HAP-1 (cell line): ENCODE measurements at places on chromosomes 3 and 15.
A peak's percentile ranks its signal among the peaks of the same experiment; 100 is the strongest.

DNA sequence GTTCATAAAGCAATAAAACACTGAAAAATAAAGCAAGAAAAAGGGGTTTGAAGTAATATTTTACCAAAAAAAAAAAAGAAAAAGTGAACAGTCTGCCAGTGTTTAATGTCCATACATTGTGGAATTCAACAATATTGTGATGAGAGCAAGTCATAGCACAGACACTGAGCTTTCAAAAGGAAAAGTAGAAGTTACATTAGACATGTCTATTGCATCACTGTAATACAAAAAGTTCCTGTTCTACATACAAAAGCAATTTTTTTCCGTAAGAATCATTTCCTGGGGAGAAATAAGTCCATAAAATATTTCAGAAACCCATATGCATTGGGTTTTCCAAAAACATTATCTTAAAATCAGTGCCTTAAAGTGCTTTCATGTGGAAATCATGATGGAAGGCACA, 11.8 kb upstream of the HDC start:
- no peak for DNase-seq

- no peak for DNase-seq
Observed at GRCh38 chr3:57411715-57412114, 119.2 kb upstream of the ASB14 start.

- no peak for DNase-seq
Observed at GRCh38 chr3:11199902-11200845, 45.9 kb downstream of the HRH1 start.

GRCh38 chr15:78768531-78769408, 42.5 kb downstream of the ADAMTS7 start:
- no peak for DNase-seq

DNA sequence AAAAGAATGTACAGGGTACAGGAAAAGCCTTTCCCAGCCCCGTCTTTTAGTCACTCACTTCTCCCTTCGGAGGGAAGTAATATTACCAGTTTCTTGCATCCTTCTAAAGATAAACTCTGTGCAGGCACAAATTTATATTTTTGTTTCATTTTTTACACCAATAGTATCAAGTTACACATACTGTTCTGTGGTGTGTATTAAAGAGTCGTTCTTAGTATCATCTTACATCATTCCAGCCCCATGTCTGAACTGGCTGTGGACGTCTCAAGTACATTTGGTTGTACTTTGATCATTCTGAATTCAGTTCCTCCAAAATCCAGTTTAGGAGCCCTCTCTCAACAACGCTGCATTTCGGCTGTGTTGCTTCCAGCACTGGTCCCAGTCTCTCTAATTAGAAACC, 68.7 kb downstream of the LMLN start:
- no peak for DNase-seq

DNA sequence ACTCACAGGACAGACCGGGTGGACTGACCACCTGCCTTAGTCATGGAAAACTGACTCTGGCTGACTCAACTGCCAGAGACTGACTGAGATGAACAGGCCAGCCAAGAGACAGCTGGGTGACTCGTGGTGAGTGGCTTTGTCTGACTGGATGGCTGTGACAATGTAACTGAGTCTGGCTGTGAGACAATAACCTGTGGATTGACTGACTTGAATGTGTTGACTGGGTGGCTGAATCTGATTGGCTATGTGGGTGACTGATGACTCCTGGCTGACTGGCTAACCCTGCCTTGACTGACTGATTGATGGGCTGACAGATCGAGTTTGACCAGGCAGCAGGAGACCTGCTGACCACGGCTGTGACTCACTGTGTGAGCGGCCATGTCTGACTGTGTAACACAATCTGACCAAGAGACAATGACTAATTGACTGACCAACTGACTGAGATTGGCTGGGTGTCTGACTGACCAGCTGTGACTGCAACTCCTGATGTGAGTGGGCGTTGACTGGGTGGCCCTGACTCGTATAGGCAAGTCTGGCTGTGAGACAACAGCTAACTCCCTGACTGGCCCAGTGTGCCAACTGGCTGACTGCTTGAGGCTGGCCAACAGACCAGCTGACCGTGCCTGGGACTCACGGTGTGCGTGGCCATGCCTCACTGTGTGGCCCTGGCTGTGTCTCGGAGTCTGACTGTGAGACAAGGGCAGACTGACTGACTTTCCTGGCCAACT, 509.1 kb downstream of the SHQ1 start:
- DNase-seq: no peak

GRCh38 chr3:126551121-126551838, 7.5 kb downstream of the C3orf22 start:
- DNase-seq: peak; percentile 6

DNA sequence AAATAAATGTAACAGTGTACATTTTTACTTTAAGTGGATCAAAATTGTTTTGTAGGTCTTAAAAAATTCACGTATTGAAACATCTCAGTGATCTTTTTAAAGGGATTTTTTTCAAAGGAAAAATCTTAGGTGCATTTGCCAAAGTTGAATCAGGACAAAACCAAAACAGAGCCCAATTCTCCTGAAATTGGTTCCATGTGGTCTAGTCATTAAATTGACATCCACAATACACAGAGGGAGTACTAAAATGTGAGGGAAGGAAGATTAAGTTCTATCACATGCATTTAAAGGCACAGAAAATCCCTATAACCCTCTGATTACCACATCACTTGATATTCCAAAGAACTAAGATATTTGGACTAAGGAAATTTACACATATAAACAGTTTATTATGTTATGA, 39.3 kb upstream of the HDC start:
- no peak for DNase-seq

DNA sequence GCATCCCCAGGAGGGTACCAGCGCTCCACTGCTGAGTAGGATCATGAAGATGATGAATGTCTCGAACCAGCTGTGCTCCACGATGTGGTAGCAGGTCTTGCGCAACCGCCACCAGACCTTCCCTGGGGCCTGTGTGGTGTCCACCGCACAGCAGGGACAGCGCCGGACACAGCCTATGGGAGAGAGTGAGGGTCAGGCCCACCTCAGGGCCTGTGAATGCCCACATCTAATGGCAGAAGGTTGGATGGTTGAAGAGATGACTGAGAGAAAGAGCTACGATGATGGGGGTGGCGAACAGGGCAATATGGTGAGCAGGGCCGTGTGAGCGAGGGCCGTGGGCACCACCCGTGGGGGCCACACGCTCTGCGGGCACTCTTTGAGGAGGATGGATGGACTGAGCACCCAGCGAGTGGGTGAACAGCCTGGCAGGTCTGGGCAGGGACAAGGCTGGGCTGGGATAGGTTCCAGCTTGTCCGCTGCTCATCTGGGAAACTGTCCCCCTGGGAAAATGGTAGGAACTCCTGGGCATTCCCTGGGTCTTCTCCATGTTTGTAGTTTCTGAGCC, 74.1 kb downstream of the SCN5A start:
- DNase-seq: no peak

DNA sequence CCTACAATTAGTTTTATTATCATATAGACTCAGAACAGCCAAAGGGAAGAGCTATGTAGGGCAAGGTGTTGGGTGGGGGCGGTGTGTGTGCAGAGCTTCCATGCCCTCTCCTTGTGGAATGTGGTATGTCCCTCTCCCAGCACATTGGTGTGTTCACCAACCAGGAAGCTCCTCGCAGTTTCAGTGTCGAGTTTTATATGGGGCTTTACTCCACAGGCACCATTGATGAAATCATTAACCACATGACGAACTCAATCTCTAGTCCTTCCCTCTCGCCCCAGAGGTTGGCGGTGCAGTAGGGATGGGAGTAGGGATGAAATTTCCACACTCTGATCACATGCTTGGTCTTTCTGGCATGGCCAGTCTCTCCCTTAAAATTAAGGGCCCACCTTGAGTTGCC, 13.6 kb upstream of the SRP14 start:
- DNase-seq: no peak

- DNase-seq: peak; percentile 42
Observed at GRCh38 chr3:113211330-113212149, at the start of gene BOC. BOC (plus strand) TSS chr3:113211557; CDS start chr3:113249803, 38,246 bp downstream.
